IMR-90 (cell line): ENCODE measurements at places on chromosomes 2 and 18. TPM values are rescaled to one million over a fixed set of nuclear protein-coding genes. Genes with fewer than 3 reads are reported as not detected.

The PLEK gene
- 0.03 TPM in 1 of 2 replicates, not detected in the other for polyA plus RNA-seq

The POTEI gene
- polyA plus RNA-seq, result not detected in 2 replicates

DNA sequence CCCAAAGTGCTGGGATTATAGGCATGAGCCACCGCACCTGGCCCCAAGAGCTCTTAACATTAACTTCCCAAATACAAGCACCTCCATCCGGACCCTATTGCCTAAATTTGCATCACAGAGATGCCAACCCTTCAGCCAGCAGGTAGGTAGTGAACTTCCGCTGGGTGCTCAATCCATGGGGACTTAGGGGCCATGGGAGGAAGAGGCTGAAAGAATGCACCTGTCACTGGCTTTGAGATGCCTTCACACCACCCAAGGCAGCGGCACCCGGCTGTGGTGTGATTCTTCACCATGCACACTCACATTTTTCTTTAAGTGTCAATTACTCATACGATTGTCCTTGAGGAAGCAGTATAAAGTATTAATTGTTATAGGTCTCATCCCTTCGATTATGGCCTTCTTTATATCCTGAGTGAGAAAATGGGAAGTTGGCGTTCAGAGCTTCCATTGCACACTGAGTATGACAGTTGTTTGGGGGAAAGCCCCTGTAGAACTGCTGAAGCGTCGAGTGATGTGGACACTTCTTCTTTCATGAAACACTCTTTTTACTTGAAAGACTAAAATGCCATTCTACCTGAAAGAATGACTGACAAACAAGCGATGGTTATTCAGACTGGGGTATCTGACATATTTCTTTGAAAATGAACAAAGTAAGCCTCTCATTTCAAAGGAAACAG lies 51.8 kb upstream of the BIN1 start:
- no peak for DNase-seq

The PXDN gene
- 268 and 332 TPM in 2 replicates for polyA plus RNA-seq

The RAPGEF4 gene
- 1.7 and 1.8 TPM in 2 replicates for polyA plus RNA-seq

DNA sequence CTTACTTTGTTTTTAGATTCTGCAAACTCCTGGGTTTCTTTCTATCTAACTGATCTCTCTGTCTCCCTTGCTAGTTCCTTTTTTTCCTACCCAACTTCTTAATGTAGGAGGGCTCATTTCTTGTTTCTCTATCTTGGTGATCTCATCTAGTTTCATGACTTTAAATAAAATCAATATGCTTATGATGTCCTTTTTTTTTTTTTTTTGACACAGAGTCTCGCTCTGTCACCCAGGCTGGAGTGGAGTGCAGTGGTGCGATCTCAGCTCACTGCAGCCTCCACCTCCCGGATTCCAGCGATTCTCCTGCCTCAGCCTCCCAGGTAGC lies 42.2 kb upstream of the IL1RL1 start:
- DNase-seq, result no peak

DNA sequence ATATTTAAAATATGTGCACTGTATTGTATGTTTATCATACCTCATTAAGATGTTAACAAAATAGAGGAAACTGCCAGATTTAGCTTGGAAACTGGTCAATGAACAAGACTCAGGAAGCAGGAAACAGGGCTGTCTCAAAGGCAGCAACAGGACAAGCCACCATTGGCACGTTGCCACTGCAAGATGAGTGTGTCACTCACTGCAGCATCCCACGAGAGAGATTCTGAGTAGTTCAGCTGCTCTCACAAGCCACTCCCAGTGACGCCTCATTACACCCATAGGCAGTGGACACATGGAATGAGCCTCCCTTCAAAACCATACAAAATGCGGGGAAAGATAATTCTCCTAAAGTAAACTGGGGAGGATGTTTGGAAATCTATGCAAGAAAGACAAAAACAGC lies 181.9 kb upstream of the DLGAP1 start:
- no peak for DNase-seq

DNA sequence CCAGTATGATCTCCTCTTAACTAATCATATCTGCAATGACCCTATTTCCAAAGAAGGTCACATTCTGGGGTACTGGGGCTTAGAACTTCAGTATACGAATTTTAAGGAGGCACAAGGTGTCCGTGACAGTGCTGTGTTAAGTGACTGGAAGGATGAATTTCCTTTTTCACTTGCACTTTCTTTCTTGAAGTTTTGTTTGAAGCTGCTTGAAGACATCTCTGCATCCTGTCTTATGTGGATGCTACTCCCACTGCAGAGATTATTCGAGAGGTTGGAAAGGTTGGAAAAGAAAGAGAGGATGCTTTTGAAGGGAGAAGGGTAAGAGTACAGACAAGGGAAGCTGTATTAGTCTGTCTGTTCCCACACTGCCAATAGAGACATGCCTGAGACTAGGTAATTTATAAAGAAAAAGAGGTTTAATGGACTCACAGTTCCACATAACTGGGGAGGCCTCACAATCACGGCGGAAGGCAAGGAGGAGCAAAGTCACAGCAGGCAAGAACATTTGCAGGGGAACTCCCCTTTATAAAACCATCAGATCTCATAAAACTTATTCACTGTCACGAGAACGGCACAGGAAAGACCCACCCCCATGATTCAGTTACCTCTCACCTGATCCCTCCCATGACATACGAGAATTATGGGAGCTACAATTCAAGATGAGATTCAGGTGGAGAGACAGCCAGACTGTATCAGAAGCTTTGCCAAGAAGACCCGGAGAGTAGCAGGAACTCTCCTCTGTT lies 3.6 kb upstream of the RNF144A start:
- no peak for DNase-seq

- DNase-seq, result no peak
Measured at GRCh38 chr2:78293768-78294167, 731.7 kb upstream of the REG3G start.

DNA sequence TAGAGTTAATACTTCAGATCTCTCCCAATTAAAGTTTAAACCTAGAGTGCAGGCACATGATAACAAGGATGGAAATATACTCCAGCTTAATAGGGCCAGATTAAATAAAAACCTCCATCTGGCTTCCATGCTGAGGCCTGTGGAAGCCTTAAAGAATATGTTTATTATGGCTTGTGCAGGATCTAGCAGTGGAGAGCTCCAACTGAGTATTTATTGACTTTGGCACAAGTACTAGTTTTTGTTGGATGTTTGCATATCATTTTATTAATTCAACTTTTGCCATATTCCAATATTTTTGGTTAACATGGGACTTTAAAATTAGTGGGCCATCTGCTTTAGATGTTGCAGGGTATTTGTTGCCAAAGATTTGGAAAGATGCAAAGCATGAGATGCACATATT lies 860.4 kb upstream of the SOX11 start:
- no peak for DNase-seq

The HOXD9 gene
- polyA plus RNA-seq, result not detected in 2 replicates

GRCh38 chr18:25181581-25181980 lies 170.4 kb downstream of the ZNF521 start:
- no peak for DNase-seq

DNA sequence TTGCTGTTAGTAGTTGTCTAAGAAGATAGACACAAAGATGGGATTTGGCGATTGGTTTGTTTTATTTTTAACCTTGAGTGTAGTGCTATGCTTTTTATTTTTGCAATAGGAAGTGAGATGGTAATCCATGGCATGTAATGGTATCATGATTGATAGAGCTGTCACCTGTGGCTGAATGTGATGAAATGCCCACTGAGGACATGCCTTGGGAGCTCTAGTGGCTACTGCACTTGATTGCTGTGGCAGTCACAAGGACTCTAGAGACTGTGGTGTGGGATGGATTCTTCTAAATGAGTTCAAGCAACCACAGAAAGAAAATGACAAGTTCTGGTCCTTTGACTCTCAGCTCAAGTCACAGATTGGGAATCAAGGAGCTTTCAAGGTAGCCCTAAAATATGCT lies 139.4 kb downstream of the CYRIA start:
- DNase-seq, result no peak
